ENCODE measurements at places on chromosomes 1 and 21. TPM values are rescaled to one million over a fixed set of nuclear protein-coding genes. Genes with fewer than 3 reads are reported as not detected.

DIO1 gene
- total RNA-seq, result not detected

LGR6 gene
- not detected for total RNA-seq

HES3 gene
- not detected for total RNA-seq

TMEM269 gene
- under 0.01 TPM for total RNA-seq

GJA8 gene
- total RNA-seq, result not detected

CAMK2N1 gene
- 1.5 TPM for total RNA-seq

TMEM240 gene
- total RNA-seq, result 2.7 TPM

GPR25 gene
- not detected for total RNA-seq

FNDC5 gene
- total RNA-seq, result not detected

ZYG11A gene
- total RNA-seq, result under 0.01 TPM

CEP104 gene
- 21.7 TPM for total RNA-seq

CYP4B1 gene
- total RNA-seq, result not detected

ANXA9 gene
- under 0.01 TPM for total RNA-seq

OLFML3 gene
- 418 TPM for total RNA-seq

CD2 gene
- total RNA-seq, result not detected

PKLR gene
- total RNA-seq, result not detected

PTPN22 gene
- 1.1 TPM for total RNA-seq

OXCT2 gene
- total RNA-seq, result 1.1 TPM

CEP170 gene
- 102 TPM for total RNA-seq

HRNR gene
- total RNA-seq, result not detected

LEPROT gene
- 87.9 TPM for total RNA-seq

RASSF5 gene
- total RNA-seq, result 0.59 TPM

NAV1 gene
- total RNA-seq, result 47.0 TPM

RAB25 gene
- total RNA-seq, result not detected

SERPINC1 gene
- total RNA-seq, result not detected

NR0B2 gene
- total RNA-seq, result not detected

AK5 gene
- total RNA-seq, result 38.3 TPM

TFAP2E gene
- total RNA-seq, result 0.29 TPM

Data from osteoblast (primary cell).